ENCODE measurements at places on chromosomes 7 and 10. TPM values are rescaled to one million over a fixed set of nuclear protein-coding genes. Genes with fewer than 3 reads are reported as not detected.

The OR6B1 gene
- total RNA-seq: not detected

The SEPTIN7 gene
- total RNA-seq: 560 TPM

The TAS2R4 gene
- total RNA-seq: 2.2 TPM

The CREB5 gene
- total RNA-seq: 2.8 TPM

The MMS19 gene
- 216 TPM for total RNA-seq

The MLLT10 gene
- 55.7 TPM for total RNA-seq

The ACTL6B gene
- not detected for total RNA-seq

The NDUFB8 gene
- 124 TPM for total RNA-seq

The KCNH2 gene
- 11.1 TPM for total RNA-seq

DNA sequence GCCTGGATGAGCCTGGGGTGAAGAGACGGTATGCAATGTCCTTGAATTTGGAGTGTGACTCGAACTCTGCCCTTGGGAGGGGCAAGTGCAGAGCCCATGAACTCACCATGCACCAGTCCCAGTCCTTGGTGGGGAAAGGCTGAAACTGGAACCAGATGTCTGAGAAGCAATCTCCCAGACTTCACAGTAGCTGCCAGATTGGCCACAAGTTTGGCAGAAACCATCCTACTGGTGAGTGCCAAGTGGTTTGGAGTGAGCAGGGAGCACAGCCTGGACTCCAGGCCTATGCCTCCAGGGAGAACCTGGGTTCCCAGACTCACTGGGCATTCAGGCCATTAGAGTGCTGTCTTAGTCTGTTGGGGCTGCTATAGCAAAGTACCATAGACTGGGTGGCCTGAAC lies 99.6 kb upstream of the LYZL1 start:
- H3K27me3 ChIP-seq: no peaks in the 10 kb centered on the region
- H3K4me1 ChIP-seq: no peaks in the 10 kb centered on the region
- no peak for DNase-seq
- no peak overlapping the region for H3K27ac ChIP-seq

DNA sequence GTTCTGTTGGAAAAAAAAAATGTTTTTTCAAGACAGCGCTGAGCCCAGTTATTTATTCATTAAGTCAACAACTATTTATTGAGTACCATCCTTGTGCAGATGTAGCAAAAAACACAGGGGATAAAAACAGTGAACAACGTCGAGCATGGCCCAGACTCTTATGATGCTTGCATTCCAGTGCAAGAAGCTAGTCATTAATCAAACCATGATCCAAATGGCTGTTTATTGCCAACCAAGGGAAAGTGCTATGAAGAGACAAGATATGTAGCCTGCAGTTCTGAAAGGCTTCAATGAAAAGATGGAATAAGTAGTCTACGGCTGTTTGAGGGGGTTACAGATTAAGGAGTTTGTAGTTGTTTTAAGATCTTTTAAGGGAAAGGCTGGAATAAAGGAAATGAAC lies 262.3 kb downstream of the NEBL start:
- H3K4me3 ChIP-seq: no peak overlapping the region
- H3K4me1 ChIP-seq: peaks cover 10% of the 10 kb centered on the region
- H3K27ac ChIP-seq: no peak overlapping the region
- DNase-seq: no peak

DNA sequence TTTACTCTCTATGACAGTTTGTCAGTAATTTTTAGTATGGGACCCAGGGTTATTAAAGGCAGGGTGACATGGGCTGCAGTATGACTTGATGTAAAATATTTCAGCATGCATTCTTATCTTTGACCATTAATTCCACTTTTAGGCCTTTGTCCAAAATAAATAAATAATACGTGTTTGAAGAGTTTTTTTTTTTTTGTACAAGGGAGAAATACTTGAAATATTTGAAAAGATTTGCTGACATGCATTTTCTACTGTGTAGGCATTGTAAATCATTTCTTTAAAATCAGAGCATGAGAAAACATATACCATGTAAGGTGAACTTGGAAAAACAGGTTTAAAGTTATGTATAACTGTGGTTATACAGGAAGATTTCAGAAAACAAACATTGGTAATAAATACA lies 23.5 kb downstream of the NRG3 start:
- H3K4me1 ChIP-seq: no peaks in the 10 kb centered on the region
- DNase-seq: no peak
- no peak overlapping the region for H3K4me3 ChIP-seq

GRCh38 chr7:100130608-100131453 lies 4.1 kb downstream of the MBLAC1 start:
- no peak overlapping the region for H3K27ac ChIP-seq
- no peaks in the 10 kb centered on the region for H3K4me1 ChIP-seq
- H3K4me3 ChIP-seq: peak overlapping the region; percentile 12
- DNase-seq: peak; percentile 92

- H3K27ac ChIP-seq: no peak overlapping the region
- no peaks in the 10 kb centered on the region for H3K4me1 ChIP-seq
- H3K4me3 ChIP-seq: no peak overlapping the region
- no peaks in the 10 kb centered on the region for H3K36me3 ChIP-seq
- DNase-seq: no peak
Observed at GRCh38 chr10:132764108-132764507, 21.8 kb downstream of the NKX6-2 start.

GRCh38 chr10:110827410-110827809 lies 44.3 kb upstream of the PDCD4 start:
- no peaks in the 10 kb centered on the region for H3K27me3 ChIP-seq
- peaks cover 37% of the 10 kb centered on the region for H3K4me1 ChIP-seq
- no peak overlapping the region for H3K27ac ChIP-seq
- DNase-seq: no peak
